ENCODE measurements at places on chromosomes 7 and 10. TPM values are rescaled to one million over a fixed set of nuclear protein-coding genes. Genes with fewer than 3 reads are reported as not detected.

DNA sequence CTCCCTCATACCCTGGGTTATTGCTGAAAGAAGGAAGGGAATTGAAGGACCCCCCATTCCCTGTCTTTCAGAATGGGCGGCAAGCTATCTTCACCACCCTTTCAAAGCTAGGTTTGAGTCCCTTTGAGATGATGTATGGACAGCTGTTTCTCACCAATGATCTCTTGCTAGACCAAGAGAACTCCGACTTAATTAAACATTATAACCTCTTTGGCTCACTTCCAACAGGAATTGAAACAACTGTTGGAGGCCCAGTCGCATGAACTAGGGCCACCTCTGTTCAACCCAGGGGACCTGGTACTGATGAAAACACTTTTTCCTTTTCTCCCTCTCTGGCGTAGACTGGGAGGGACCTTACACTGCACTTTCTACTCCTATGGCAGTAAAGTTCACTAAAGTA, 110.6 kb downstream of the ITGB8 start:
- DNase-seq = no peak

- DNase-seq = no peak
These were observed 212.7 kb upstream of the FAM3C start for GRCh38 chr7:121608785-121609184.

GRCh38 chr10:5491477-5491876, 7.9 kb downstream of the CALML5 start:
- DNase-seq = no peak

GRCh38 chr7:96484091-96484490, 162.2 kb upstream of the SLC25A13 start:
- DNase-seq = no peak

PIK3CG gene
- 3.0 TPM for total RNA-seq

DNA sequence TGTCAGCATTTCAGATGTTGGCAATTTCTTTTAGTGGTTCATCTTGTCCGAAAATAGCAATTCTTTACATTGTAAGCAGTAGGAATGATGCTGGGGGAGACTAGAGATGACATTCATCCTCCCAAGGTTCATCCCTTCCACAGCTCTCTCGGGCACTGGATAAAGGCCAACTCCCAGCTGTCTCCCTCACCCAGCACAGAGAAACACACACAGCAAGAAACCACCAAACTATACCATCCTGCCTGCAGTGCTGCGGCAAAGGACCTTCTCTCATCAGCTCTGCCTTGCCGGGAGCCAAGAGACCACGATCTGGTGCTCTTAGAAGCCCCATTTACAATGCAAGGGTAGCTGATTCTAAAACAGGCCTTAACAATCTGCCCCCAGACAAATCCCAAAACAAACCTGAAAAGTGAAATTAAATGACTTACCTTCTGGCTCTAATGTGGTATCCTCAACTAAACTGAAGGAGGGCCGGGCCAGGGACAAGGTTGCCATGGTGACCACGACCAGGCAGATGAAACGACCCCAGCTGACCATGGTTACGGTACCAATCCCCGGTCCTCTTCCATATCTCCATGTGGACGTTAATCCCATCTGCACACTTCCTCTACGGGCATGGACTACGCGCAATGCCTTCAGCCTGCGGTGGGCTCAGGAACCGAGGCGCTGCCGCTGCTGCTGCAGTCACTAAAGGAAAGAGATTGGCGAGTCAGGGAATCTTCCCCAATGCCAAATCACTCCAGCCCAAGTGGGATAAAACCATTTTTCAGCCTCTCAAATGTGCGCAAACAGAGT, 4.8 kb downstream of the FGFR2 start:
- DNase-seq = no peak

HELLS gene
- 0.55 TPM for total RNA-seq

GRCh38 chr10:77452952-77453564, 184.6 kb downstream of the KCNMA1 start:
- DNase-seq = no peak

DNA sequence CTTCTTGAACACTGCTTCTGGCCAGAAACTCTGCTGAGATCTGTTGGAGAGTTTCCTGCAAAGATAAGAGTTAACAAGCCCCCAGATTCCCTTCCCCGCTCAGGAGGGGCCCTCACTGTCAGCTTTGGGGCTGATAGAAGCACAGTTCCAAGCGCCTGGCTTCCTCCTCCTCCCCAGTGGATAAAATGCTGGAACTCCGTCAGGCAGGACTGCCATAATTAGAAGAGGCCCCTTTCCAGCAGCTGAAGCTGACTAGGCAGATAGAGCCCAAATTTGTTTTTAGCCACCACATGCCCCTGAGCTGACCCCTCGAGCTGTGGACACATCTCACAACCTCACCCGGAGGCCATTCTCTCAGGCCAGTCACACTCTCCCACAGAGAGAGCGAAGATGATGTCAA, 89.4 kb downstream of the TBXAS1 start:
- DNase-seq = no peak

GRCh38 chr10:101848894-101849351, 5.3 kb upstream of the KCNIP2 start:
- DNase-seq = peak; percentile 40

- DNase-seq = no peak
These were observed 26.9 kb upstream of the TRIM56 start for GRCh38 chr7:101058355-101058754.

DNA sequence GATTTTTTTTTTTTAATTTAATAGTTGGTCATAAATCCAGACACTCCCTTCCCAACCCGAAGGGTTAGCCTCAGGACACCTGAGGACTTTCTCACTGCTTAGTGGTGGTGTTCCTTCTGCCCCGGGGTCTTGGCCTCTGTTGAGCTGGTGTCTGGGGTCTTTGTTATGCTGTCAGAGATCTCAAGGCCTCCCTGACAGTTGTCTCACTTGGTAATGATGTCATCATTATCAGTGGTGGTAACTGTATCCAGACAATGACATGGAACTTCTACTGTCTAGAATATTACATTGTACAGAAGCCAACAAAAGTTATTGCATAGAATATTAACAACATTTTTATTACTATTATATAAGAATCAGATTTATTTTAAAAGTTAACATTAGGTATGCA, 32.9 kb downstream of the PPP2R2D start:
- DNase-seq = no peak

FAM25G gene
- not detected for total RNA-seq

- no peak for DNase-seq
These were observed 51.3 kb downstream of the OAT start for GRCh38 chr10:124367414-124367813.

A1CF gene
- total RNA-seq = not detected

AKR1C4 gene
- total RNA-seq = not detected

SLIT1 gene
- not detected for total RNA-seq

- DNase-seq = no peak
These were observed 12.6 kb downstream of the PTER start for GRCh38 chr10:16449454-16449853.

GRCh38 chr7:4951903-4952636, 6.9 kb downstream of the MMD2 start:
- no peak for DNase-seq

DNA sequence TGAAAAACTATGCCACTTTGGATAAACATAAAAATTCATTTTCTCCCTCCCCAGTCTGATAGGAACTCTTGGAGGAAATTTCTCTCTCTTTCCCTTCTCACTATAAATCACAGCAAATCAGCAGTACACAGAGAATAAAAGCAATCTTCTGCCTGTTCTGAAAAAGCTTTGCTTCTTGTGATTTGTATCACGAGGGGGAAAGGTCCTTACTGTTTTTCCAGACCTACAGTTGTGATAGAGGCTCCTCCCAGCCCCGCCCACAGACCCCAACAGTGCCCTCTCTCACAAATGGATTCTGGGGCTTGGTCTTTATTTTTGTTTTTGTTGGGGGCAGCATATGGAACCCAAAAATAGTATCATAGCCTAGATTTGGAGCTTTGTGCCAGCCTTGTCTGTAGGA, 12.2 kb downstream of the FOXK1 start:
- DNase-seq = no peak

OR2A12 gene
- not detected for total RNA-seq

GRCh38 chr7:24572393-24572996, 757 bp upstream of the PALS2 start:
- peak; percentile 75 for DNase-seq

GRCh38 chr10:3616880-3617279, 168.1 kb downstream of the KLF6 start:
- DNase-seq = no peak
